ENCODE measurements at places on chromosomes 2 and 18.

- DNase-seq = no peak
These were observed 71.9 kb downstream of the ACVR2A start for GRCh38 chr2:147916723-147917122.

- DNase-seq = no peak
These were observed 10.9 kb upstream of the SGPP2 start for GRCh38 chr2:222413295-222413911.

GRCh38 chr2:167424221-167424620 lies 535.9 kb downstream of the XIRP2 start:
- no peak for DNase-seq

GRCh38 chr2:27721335-27721734 lies 50.2 kb upstream of the MRPL33 start:
- no peak for DNase-seq

- no peak for DNase-seq
These were observed 5.4 kb downstream of the MPPE1 start for GRCh38 chr18:11902522-11903292.

GRCh38 chr18:26711756-26712155 lies 153.8 kb downstream of the AQP4 start:
- no peak for DNase-seq

- no peak for DNase-seq
These were observed 219.0 kb downstream of the SH3BP4 start for GRCh38 chr2:235170536-235171521.
